ENCODE measurements at places on chromosomes 7 and 10.

- DNase-seq: peak; percentile 34
Observed at GRCh38 chr10:67788028-67788886, 49.7 kb downstream of the DNAJC12 start.

DNA sequence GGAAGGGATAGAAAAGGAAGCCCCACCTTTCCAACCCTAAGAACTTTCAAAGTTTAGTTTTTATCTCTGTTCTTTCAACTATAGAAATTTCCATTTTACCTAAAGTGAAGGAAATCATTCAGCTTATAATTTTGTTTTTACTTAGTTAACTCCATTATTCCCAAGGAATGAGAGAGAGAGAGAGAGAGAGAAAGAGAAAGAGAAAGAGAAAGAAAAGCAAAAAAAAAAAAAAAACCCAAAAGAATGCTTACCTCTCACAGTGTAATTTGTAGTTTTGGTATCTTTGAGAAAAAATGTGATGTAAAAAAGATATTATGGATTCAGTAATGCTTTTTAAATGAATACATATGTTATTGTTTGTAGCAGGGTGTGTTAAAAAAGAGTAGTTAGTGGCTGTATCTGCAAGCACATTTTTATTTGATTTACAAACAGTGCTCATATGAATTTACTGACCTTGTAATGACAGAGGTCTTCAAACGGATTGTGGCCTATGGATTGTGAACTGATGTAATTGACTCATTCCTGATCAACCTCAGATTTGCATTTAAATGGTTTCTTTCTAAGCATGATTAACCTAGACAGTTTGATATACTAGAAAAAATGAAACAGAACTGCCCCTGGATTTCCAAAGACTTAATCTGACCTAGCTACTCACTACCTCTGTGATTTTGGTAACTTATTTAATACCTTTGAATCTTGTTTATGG lies 64.9 kb downstream of the LCOR start:
- DNase-seq: no peak

DNA sequence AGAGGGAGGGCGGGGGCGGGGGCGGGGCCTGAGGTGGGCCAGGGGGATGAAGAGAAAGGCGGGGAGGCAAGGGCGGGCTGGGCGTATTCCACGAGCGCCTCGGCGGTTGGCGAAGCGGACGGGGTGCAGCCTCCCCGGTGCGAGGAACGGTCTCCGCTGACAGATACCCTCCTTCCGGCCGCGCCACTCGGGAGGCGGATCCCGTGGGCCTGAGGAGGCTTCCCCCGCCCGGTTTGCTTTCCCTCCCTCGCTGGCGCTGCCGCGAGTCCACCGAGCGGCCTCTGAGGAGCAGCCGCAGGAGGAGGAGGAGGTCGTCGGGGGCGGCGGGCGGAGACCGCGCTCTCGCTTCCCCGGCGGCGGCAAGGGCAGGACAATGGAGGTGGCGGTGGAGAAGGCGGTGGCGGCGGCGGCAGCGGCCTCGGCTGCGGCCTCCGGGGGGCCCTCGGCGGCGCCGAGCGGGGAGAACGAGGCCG lies at the start of gene TRIM24:
TRIM24 (plus strand) TSS at position 84 of the 473 bp plus-strand sequence; CDS start at position 374, 290 bp downstream.
- DNase-seq: no peak

- no peak for DNase-seq
Observed at GRCh38 chr7:121479466-121479865, 83.4 kb upstream of the FAM3C start.

GRCh38 chr10:88841316-88842111 lies 10.1 kb downstream of the ANKRD22 start:
- DNase-seq: no peak

- no peak for DNase-seq
Observed at GRCh38 chr10:113552014-113552413, 839 bp upstream of the HABP2 start.

DNA sequence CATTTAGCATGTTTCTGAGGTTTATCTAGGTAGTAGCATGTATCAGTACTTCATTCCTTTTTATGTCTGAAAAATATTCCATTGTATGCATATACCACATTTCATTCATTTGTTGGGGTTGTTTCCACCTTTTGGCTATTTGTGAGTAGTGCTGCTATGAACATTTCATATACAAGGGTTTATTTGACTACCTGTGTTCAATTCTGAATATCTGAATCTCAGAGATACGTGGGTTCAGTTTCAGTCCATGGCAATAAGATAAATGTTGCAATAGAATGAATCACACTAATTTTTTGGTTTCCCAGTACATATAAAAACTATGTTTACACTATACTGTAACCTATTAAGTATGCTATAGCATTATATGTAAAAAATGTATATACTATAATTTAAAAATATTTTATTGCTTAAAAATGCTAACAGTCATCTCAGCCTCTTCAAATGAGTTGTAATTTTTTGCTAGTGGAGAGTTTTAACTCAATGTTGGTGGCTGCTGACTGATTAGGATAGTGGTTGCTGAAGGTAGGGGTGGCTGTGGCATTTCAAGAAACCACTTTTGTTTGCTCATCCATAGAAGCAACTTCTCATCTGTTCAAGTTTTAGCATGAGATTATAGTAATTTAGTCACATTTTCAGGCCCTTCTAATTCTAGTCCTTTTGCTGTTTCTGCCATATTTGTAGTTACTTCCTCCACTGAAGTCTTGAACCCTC lies 13.9 kb downstream of the PLEKHA1 start:
- DNase-seq: peak; percentile 83
